ENCODE measurements at places on chromosomes 6 and 20. TPM values are rescaled to one million over a fixed set of nuclear protein-coding genes. Genes with fewer than 3 reads are reported as not detected.

Gene TXLNB
- 0.33 TPM for total RNA-seq

Gene TRIM31
- total RNA-seq: not detected

Gene SRPK1
- total RNA-seq: 93.8 TPM

Gene FNDC11
- not detected for total RNA-seq
